ENCODE measurements at places on chromosomes 11 and 22.
A peak's percentile ranks its signal among the peaks of the same experiment; 100 is the strongest.

- H3K27me3 ChIP-seq, result peaks cover 67% of the 10 kb centered on the region
- H3K27ac ChIP-seq, result no peak overlapping the region
- H3K4me3 ChIP-seq, result no peak overlapping the region
- no peaks in the 10 kb centered on the region for H3K36me3 ChIP-seq
- no peaks in the 10 kb centered on the region for H3K4me1 ChIP-seq
Measured at GRCh38 chr11:12871788-12872321, 137.3 kb upstream of the RASSF10 start.

DNA sequence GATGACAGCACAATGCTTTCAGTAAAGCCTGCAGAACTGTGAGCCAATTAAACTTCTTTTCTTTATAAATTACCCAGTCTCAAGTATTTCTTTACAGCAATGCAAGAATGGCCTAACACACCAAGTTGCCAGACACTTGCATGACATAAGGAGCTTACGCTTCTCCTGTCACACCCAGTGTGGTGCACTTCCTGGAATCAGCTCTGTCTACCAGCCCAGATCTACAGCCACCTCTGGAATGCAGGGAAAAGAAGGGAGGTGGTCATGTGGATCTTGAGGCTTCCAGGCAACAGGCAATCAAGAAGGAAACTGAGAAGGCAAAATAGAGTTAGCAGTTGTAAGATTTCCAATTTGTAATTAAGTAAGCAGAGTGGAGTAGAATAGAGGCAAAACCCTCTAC, 37.4 kb upstream of the SESN3 start:
- H3K4me1 ChIP-seq, result no peaks in the 10 kb centered on the region
- H3K36me3 ChIP-seq, result no peaks in the 10 kb centered on the region
- H3K4me3 ChIP-seq, result no peak overlapping the region
- DNase-seq, result no peak

- H3K36me3 ChIP-seq, result no peaks in the 10 kb centered on the region
- DNase-seq, result no peak
- peaks cover 19% of the 10 kb centered on the region for H3K27me3 ChIP-seq
- no peaks in the 10 kb centered on the region for H3K4me1 ChIP-seq
- H3K27ac ChIP-seq, result no peak overlapping the region
Measured at GRCh38 chr22:47297261-47298016, 535.0 kb downstream of the TBC1D22A start.

DNA sequence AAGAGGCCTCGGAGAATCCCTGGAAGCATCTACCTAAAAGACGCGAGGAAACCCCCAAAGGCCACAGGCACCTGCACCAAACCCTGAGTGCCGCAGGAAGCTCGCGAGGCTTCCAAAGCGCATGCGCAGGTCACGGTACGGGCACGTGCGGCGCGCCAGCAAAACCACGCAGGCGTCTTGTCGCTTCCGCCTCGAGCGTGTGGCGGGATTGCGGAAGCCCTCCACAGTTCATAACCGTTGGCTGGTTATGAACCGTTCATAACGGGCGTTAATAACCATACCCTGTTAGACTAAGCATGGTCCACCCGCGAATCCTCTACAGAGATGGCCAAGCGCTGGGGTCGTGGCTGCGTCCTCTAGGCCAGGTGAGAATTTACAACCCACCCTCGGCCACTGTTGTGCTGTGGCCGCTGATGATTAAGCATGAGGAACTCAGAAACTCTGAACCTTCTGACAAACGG, 46.4 kb downstream of the MORC2 start:
- peaks cover 9% of the 10 kb centered on the region for H3K4me1 ChIP-seq
- peak overlapping the region; percentile 77 for H3K4me3 ChIP-seq
- peak; percentile 70 for DNase-seq

DNA sequence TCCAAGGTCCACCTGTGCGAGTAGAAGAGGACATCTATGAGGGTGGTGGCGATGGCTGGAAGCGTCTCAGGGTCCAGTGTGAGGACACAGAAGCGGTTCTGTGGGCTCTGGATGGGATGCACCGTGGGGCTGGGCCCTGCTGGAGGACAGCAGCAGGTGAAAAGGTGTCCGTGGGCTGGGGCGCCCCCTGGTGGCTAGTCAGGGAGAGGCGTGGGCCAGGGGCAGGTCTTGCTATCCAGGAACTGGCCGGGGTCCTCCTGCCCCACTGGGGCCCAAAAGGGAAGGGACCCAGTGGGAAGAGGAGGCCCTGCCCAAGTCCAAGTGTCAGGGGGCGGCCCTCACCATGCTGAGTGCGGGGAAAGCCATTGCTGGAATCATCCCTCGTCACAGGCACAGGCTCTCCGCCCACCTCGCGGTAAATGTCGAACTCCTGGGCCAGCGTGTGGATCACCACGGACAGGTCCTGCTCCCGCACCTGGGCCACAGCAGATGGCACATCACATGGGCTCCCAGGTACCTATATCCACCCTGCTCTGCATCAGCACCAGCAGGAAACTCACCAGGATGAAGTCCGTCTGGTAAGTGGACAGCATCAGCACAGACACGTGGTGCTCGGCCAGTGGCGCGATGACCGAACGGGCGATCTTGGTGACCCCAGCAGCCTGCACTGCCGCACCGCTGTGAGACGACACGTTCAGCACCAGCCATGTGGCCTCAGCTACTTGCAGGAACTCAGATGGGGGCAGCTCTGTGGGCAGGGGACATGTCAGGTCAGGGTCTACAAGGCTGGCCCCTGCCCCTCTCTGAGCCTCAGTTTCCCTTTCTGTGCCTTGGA, 2.3 kb downstream of the CASTOR1 start:
- peak; percentile 86 for DNase-seq
- peaks cover 28% of the 10 kb centered on the region for H3K4me1 ChIP-seq
- peak overlapping the region; percentile 94 for H3K4me3 ChIP-seq

DNA sequence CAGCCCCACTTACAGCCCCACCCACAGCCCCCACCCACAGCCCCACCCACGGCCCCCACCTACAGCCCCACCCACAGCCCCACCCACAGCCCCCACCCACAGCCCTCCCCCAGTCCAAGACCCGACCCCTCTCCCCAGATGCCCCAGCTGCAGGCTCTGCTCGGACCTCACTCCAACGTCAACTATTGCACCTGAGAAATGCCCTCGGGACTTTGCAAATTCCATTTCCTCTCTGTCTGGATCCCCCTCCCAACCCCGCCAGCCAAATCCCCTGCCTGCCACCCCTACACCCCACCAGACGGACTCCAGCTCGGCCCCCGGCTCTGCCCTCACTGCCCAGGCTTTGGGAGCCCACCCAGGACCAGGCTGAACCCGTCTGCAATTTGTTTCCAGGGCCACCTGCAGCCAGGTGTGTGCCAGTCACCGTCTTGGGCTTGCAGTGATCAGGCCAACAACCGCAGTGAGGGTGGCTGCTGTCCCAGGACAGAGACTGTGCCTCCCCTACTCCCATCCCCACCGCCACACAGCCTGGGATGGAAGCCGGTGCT, 662.8 kb downstream of the BRD1 start:
- no peaks in the 10 kb centered on the region for H3K36me3 ChIP-seq
- DNase-seq, result no peak
- no peak overlapping the region for H3K4me3 ChIP-seq
- peaks cover 42% of the 10 kb centered on the region for H3K27me3 ChIP-seq
- H3K27ac ChIP-seq, result no peak overlapping the region
- H3K4me1 ChIP-seq, result no peaks in the 10 kb centered on the region

DNA sequence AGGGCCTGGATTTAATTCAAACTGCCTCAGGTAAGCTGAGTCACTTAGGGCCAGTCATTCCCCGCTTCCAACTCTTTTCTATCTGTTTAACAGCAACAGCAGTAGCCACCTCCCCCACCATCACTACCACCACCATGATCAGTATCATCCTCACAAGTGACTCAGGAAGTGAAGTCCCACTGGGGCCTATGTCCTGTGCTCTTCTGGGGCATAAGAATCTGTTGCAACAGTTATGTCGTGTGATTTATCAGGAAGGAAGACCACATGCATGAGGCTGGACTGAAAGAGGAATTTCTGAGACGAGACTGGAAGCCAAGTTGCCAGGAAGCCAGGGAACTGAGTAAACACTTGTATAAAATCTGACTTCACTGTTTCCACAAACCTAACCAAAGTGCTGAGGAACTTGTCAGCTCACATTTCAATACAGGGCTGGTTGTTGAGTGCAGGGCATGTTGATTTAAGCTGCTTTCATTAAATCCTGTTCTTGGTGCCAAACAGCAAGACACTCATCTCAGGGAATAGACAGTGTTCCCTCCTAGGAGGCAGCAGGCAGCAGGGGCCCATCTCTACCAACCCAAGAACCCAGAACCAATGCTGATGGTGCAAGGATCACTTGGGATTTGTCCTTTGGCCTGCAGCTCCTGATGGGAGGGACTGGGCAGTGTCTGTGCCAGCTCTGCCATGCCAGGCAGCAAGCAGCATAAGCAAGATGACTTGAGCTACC, 226.7 kb upstream of the NARS2 start:
- no peak overlapping the region for H3K27ac ChIP-seq
- H3K27me3 ChIP-seq, result peaks cover 6% of the 10 kb centered on the region
- no peaks in the 10 kb centered on the region for H3K4me1 ChIP-seq

DNA sequence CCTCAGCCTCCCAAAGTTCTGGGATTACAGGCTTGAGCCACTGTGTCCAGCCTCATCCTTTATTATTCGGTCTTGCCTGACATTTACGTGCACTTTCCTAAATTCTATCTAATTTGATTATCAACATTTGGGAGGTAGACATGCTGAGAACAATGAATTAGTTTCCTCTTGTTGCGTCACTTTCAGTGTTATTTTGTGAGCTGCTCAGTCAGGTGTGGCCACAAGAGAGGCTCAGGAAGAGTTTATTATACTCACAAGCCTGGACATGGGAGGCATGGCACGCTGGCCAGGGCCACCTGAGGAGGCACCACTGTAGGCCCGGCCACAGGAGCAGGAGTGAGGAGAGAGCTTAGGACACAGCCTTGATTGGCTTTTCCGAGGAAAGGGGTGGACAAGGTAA, 59.7 kb upstream of the RBFOX2 start:
- no peak overlapping the region for H3K27ac ChIP-seq
- no peaks in the 10 kb centered on the region for H3K27me3 ChIP-seq
- no peaks in the 10 kb centered on the region for H3K4me1 ChIP-seq
- DNase-seq, result no peak
- H3K4me3 ChIP-seq, result no peak overlapping the region

GRCh38 chr11:44585421-44585820, 20.0 kb downstream of the CD82 start:
- H3K36me3 ChIP-seq, result peaks cover 31% of the 10 kb centered on the region
- H3K4me3 ChIP-seq, result no peak overlapping the region
- DNase-seq, result no peak
- H3K27me3 ChIP-seq, result no peaks in the 10 kb centered on the region
- no peak overlapping the region for H3K27ac ChIP-seq

- no peak overlapping the region for H3K27ac ChIP-seq
- no peak overlapping the region for H3K4me3 ChIP-seq
- no peaks in the 10 kb centered on the region for H3K27me3 ChIP-seq
- DNase-seq, result no peak
Measured at GRCh38 chr11:113278481-113278880, 35.9 kb upstream of the TTC12 start.

DNA sequence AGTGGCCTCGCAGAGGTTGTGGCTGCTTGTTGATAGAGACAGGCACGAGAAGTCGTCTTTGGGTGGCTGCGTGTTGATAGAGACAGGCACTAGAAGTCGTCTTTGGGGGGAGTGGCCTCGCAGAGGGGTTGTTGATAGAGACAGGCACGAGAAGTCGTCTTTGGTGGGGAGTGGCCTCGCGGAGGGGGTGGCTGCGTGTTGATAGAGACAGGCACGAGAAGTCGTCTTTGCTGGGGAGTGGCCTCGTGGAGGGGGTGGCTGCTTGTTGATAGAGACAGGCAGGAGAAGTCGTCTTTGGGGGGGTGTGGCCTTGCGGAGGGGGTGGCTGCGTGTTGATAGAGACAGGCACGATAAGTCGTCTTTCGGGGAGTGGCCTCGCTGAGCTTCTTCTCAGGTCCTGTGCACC, 328.8 kb downstream of the TBC1D22A start:
- peak overlapping the region; percentile 89 for H3K27ac ChIP-seq
- H3K4me3 ChIP-seq, result peak overlapping the region; percentile 80
- H3K27me3 ChIP-seq, result no peaks in the 10 kb centered on the region
- no peaks in the 10 kb centered on the region for H3K36me3 ChIP-seq

DNA sequence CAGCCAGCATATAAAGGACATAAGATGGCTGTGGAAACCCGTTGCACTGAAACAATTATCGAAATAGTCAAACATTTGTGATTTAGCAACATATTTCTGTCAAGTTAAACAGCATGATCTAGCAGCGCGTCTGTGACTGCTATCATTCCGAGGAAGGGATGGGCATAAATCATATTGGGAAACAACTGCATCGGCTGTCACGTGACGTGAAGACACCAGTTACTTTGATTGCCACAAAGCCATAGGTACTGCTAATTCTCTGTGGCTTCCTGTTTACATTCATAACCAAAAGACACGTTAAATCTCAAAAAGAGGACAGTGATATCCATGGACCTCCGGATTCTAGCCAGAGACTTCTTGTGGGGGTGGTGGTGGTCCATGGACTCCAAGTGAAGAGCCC, 87.8 kb downstream of the CACNA1I start:
- peaks cover 4% of the 10 kb centered on the region for H3K36me3 ChIP-seq
- H3K4me1 ChIP-seq, result peaks cover 45% of the 10 kb centered on the region
- H3K27me3 ChIP-seq, result peaks cover 22% of the 10 kb centered on the region

GRCh38 chr11:13073119-13073981, 64.2 kb downstream of the RASSF10 start:
- no peak for DNase-seq
- no peak overlapping the region for H3K27ac ChIP-seq
- H3K27me3 ChIP-seq, result peaks cover 74% of the 10 kb centered on the region
- no peak overlapping the region for H3K4me3 ChIP-seq
- H3K36me3 ChIP-seq, result no peaks in the 10 kb centered on the region

DNA sequence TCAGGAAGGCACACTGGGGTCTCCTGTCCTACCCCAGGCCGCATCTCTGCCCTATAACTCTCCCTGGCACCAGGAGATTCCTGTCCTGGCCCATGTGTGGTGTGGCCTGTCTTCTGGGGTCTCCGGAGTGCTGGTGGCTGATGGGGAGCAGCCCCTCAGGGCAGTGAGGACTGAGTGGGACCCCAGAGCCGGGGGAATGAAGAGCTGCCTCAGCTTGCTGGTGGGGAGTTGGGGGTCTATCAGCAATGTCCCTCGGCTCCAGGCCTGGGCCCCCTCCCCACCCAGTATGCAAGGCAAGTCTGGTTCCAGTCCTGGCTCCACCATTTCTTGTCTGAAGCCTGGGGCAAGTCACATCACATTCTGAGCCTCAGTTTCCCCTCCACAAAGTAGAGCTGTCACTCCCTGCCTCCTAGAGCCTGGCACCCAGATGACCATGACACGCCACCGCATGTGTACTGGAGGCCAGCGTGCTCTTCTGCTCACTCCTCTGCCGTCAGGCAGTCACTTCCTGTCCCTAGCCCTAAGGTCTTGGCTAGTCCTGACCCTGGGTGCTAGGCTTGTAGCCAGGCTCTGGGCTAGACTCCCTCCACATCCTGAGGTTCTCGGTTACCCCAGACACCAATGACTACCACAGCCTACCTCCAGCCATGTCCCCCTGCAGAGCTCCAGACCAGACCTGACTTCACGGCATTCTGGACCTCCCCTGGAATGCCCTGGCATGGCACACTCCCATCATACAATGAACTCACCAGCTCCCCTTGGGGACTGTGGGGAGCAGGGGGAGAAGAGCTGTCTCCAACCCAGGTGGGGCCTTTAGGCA, 12.8 kb downstream of the ARAP1 start:
- H3K36me3 ChIP-seq, result peaks cover 8% of the 10 kb centered on the region
- H3K27ac ChIP-seq, result peak overlapping the region; percentile 98
- H3K4me3 ChIP-seq, result peak overlapping the region; percentile 77
- no peaks in the 10 kb centered on the region for H3K27me3 ChIP-seq
- no peak for DNase-seq
- H3K4me1 ChIP-seq, result peaks cover 70% of the 10 kb centered on the region

- no peak for DNase-seq
- H3K4me1 ChIP-seq, result no peaks in the 10 kb centered on the region
- no peak overlapping the region for H3K4me3 ChIP-seq
- H3K27me3 ChIP-seq, result no peaks in the 10 kb centered on the region
- no peaks in the 10 kb centered on the region for H3K36me3 ChIP-seq
Measured at GRCh38 chr11:87924125-87924524, 251.1 kb downstream of the RAB38 start.

- H3K27me3 ChIP-seq, result no peaks in the 10 kb centered on the region
- H3K27ac ChIP-seq, result no peak overlapping the region
- H3K36me3 ChIP-seq, result no peaks in the 10 kb centered on the region
Measured at GRCh38 chr11:1952806-1953482, 5.8 kb downstream of the MRPL23 start.

Data from effector memory CD8-positive, alpha-beta T cell (primary cell).